Memory B cell (primary cell): ENCODE measurements at places on chromosomes 3 and 15.

- no peak overlapping the region for H3K27ac ChIP-seq
- no peaks in the 10 kb centered on the region for H3K36me3 ChIP-seq
- no peaks in the 10 kb centered on the region for H3K27me3 ChIP-seq
- H3K4me3 ChIP-seq, result no peak overlapping the region
Observed at GRCh38 chr3:148092624-148093347, 604.9 kb upstream of the AGTR1 start.

GRCh38 chr3:41966206-41966605 is 4.3 kb upstream of the ULK4 start:
- H3K27ac ChIP-seq, result no peak overlapping the region
- DNase-seq, result no peak
- H3K4me3 ChIP-seq, result no peak overlapping the region
- peaks cover under 1% of the 10 kb centered on the region for H3K4me1 ChIP-seq
- H3K27me3 ChIP-seq, result no peaks in the 10 kb centered on the region
- H3K36me3 ChIP-seq, result no peaks in the 10 kb centered on the region

GRCh38 chr15:35260941-35261340 is 175.8 kb upstream of the NANOGP8 start:
- no peak overlapping the region for H3K27ac ChIP-seq
- no peak overlapping the region for H3K4me3 ChIP-seq
- peaks cover 2% of the 10 kb centered on the region for H3K36me3 ChIP-seq
- no peaks in the 10 kb centered on the region for H3K27me3 ChIP-seq
- H3K4me1 ChIP-seq, result no peaks in the 10 kb centered on the region

GRCh38 chr15:54288049-54288448 is 309.8 kb downstream of the UNC13C start:
- H3K36me3 ChIP-seq, result no peaks in the 10 kb centered on the region
- no peak overlapping the region for H3K4me3 ChIP-seq
- no peaks in the 10 kb centered on the region for H3K27me3 ChIP-seq

GRCh38 chr15:66149871-66150270 is 103.7 kb downstream of the MEGF11 start:
- no peak overlapping the region for H3K4me3 ChIP-seq
- peaks cover 10% of the 10 kb centered on the region for H3K27me3 ChIP-seq
- no peaks in the 10 kb centered on the region for H3K36me3 ChIP-seq

GRCh38 chr15:71562251-71562650 is 248.1 kb upstream of the NR2E3 start:
- peaks cover 8% of the 10 kb centered on the region for H3K27me3 ChIP-seq
- no peaks in the 10 kb centered on the region for H3K36me3 ChIP-seq
- H3K4me3 ChIP-seq, result no peak overlapping the region
- DNase-seq, result no peak
- no peaks in the 10 kb centered on the region for H3K4me1 ChIP-seq

- no peak overlapping the region for H3K27ac ChIP-seq
- H3K4me1 ChIP-seq, result peaks cover 9% of the 10 kb centered on the region
- peaks cover 10% of the 10 kb centered on the region for H3K36me3 ChIP-seq
Observed at GRCh38 chr3:56878074-56878473, 76.3 kb upstream of the ARHGEF3 start.

- no peak for DNase-seq
- no peaks in the 10 kb centered on the region for H3K27me3 ChIP-seq
- no peak overlapping the region for H3K4me3 ChIP-seq
- H3K4me1 ChIP-seq, result no peaks in the 10 kb centered on the region
- no peak overlapping the region for H3K27ac ChIP-seq
- H3K36me3 ChIP-seq, result no peaks in the 10 kb centered on the region
Observed at GRCh38 chr15:93880358-93880757, 351.0 kb upstream of the MCTP2 start.

DNA sequence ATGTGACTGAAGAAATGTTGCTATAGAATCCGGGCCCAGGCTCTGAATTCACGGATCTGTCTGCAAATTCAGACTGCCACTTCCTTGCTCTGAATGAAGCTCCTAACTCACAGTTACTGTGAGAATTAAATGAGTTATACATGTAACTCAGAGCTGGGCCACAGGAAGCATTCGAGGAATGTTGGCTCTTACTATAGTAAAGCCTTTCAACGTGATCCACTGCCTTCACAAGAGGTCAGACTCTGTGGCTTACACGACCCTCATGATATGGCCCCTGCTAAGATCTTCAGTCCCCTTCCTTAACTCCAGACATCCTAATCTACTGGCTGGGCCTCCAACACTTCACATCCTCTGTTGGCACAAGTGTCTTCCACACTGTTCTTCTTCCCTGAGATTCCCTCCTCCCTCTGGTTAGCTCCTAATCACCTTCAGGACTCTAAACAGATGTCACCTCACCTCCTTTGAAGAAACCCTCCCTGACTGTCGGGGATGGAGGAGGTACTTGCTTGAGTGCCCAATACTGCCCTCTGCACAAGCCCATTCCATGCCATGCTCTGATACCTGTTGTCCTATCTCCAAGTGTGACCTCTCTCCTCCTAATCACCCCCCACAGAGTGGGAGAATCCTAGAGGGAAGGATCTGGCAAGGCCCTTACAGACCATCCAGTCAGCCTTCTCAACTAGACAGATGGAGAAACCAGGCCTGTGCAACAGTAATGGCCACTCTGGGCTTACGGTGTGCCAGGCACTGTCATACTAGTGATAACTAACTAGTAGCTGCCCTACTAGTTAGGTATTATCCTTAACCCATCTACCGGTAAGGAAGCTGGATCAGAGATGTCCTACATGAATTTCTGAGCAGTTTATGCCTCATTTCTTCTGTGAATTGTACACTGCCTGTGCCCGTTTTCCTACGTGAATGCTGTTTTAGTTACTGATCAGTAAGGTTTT is 1.3 kb downstream of the ACTR8 start:
- no peaks in the 10 kb centered on the region for H3K27me3 ChIP-seq
- H3K4me3 ChIP-seq, result peak overlapping the region; percentile 100
- H3K36me3 ChIP-seq, result peaks cover 22% of the 10 kb centered on the region
- H3K27ac ChIP-seq, result peak overlapping the region; percentile 90
- no peak for DNase-seq
- peaks cover 21% of the 10 kb centered on the region for H3K4me1 ChIP-seq

- H3K36me3 ChIP-seq, result no peaks in the 10 kb centered on the region
- DNase-seq, result no peak
- H3K27ac ChIP-seq, result no peak overlapping the region
- no peaks in the 10 kb centered on the region for H3K4me1 ChIP-seq
Observed at GRCh38 chr15:71713191-71713809, 97.1 kb upstream of the NR2E3 start.

DNA sequence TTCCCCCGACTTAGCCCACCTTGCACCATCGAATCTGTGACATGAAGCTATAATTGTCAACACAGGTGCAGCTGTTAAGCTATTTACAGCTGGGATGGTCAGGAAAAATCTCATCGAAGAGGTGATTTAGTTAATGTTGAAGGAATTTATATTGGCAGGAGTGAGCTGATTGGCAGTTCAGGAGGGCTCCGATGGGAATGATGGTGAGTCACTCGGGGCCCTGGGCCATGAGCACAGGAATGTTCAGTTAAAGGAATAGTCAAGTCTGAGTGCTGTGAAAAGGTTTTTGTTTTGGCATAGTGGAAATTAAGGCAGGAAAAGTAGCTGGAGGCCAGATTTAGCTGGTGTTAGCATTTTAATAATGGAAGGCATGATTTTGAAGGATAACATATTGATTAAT is 95.7 kb downstream of the OXSM start:
- no peak for DNase-seq
- no peaks in the 10 kb centered on the region for H3K36me3 ChIP-seq
- no peak overlapping the region for H3K27ac ChIP-seq

- peaks cover 12% of the 10 kb centered on the region for H3K36me3 ChIP-seq
- no peak overlapping the region for H3K27ac ChIP-seq
- no peak for DNase-seq
- no peak overlapping the region for H3K4me3 ChIP-seq
Observed at GRCh38 chr15:60454824-60455223, 24.1 kb downstream of the ICE2 start.

DNA sequence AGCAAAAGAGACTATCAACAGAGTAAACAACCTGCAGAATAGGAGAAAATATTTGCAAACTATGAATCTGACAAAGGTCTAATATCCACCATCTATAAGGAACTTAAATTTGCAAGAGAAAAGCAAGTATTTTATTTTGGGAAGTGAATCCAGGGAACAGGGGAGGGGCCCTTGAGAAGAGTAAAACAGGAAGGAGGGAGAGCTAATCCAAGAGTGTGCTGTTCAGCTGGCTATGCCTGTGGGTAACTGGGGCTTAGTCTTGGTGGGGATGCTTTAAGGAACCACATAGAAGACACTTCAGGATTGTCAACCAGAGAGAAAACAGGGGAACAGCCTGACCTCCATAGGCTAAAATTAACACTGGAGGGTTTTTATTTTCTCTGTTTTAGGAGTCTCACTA is 3.9 kb upstream of the HHLA2 start:
- H3K4me3 ChIP-seq, result no peak overlapping the region
- peak overlapping the region; percentile 63 for H3K27ac ChIP-seq
- H3K4me1 ChIP-seq, result peaks cover 24% of the 10 kb centered on the region
- no peaks in the 10 kb centered on the region for H3K27me3 ChIP-seq
- H3K36me3 ChIP-seq, result peaks cover 2% of the 10 kb centered on the region

DNA sequence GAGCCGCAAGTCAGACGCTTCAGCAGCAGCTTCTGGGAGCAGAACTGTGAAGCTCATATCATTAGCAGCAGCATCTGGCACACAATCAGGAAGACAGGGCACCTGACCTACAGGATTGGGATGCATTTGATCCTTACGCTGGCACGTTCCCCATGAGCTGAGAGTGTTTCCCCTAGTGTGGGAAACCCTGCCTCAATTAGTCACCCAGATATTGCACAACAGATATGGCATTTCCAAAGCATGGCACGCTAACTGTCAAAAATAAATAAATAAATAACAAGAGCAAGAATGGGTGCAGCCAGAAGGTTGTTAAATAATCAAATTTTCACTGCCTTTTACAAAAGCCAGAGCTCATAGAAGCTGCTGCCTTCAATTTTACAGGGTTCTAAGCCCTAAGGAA is 189.6 kb upstream of the THBS1 start:
- H3K27me3 ChIP-seq, result peaks cover 3% of the 10 kb centered on the region
- DNase-seq, result no peak
- no peaks in the 10 kb centered on the region for H3K36me3 ChIP-seq
- H3K27ac ChIP-seq, result no peak overlapping the region

DNA sequence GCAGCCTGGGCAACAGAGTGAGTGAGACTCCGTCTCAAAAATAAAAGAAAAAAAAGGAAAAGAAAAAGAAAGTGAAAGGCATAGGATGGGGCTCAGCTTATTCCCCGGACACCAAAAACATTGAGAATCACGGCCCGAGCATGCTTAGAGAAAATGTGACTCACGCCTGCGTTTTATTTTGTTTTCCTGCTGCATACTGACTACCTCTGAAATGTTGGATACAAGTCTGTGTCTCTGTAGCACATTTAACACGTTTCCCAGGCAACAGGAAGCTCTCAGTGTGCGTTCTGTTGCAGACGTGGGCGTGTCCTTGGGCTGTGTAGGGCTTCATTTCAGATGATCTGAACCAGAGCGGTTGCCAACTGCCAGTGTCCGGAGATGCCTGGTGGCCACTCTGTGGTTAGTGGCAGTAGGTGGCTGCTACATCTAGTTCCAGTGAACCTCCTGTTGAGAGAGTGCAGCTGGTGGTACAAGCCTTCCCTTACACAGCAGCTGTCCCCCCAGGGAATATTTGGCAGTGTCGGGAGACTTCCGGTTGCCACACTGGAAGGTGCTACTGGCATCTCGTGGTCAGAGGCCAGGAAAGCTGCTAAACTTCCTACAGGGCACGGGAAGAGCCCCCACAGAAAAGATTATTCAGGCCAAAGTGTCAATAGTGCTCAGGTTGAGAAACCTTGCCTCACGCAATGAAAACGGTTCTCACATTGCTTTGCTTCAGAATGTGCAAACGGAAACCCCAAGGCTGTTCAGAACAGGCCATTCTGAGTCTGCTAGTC is 3.0 kb downstream of the SLC51A start:
- peaks cover 9% of the 10 kb centered on the region for H3K4me1 ChIP-seq
- DNase-seq, result no peak
- no peaks in the 10 kb centered on the region for H3K36me3 ChIP-seq
- peak overlapping the region; percentile 86 for H3K27ac ChIP-seq
- no peaks in the 10 kb centered on the region for H3K27me3 ChIP-seq

- peaks cover 5% of the 10 kb centered on the region for H3K4me1 ChIP-seq
- DNase-seq, result no peak
- H3K27me3 ChIP-seq, result peaks cover 25% of the 10 kb centered on the region
- no peak overlapping the region for H3K4me3 ChIP-seq
- H3K36me3 ChIP-seq, result no peaks in the 10 kb centered on the region
Observed at GRCh38 chr15:89498574-89498906, 2.2 kb upstream of the RHCG start.

DNA sequence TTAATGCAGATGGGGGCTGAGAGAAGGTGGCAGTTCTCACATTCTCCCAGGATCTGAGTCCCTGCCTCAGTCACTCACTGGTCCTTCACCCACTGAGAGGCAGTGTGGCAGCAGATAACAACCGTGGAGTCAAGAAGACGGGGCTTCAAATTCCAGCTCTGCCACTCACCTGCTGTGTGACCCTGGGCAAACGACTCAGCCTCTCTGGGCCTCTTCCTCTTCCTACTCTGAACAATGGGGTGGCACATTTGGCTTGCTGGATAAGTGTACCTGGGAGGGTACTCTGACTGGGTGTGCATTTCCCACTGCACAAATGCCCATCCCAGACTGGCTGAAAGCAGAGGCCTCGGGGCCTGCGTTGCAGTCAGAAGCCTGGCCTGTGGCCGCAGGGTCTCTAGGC is 10.0 kb upstream of the IQSEC1 start:
- H3K27ac ChIP-seq, result peak overlapping the region; percentile 95
- peak overlapping the region; percentile 59 for H3K4me3 ChIP-seq
- peaks cover 66% of the 10 kb centered on the region for H3K4me1 ChIP-seq
- H3K27me3 ChIP-seq, result no peaks in the 10 kb centered on the region

DNA sequence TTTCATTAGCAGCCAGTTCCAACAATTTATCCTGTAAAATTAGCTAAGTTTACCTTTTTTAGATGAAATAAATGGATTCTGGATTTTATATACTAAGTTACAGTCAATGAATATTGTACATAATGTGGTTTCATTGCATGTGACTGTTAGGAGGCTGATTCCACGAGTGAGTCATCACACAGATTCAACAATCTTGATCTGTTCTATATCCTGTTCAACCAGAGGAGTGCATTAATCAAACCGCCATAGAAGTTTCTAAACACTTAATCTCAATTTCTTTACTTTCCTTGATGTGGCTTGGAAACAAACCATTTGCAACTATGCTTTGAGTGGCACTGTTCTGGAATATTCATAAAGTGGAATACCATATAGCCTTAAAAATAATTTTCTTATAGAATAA is 15.3 kb downstream of the DNAJC13 start:
- no peaks in the 10 kb centered on the region for H3K27me3 ChIP-seq
- peaks cover 11% of the 10 kb centered on the region for H3K36me3 ChIP-seq
- H3K4me1 ChIP-seq, result peaks cover 5% of the 10 kb centered on the region
- no peak overlapping the region for H3K27ac ChIP-seq
- H3K4me3 ChIP-seq, result no peak overlapping the region

- no peak overlapping the region for H3K4me3 ChIP-seq
- no peak overlapping the region for H3K27ac ChIP-seq
- peaks cover 3% of the 10 kb centered on the region for H3K27me3 ChIP-seq
- no peak for DNase-seq
- no peaks in the 10 kb centered on the region for H3K4me1 ChIP-seq
Observed at GRCh38 chr3:54772051-54772450, 155.8 kb downstream of the LRTM1 start.
